HFF-Myc (cell line): ENCODE measurements at places on chromosomes 1 and 21.

- no peak for DNase-seq
Measured at GRCh38 chr1:194437135-194437534, 1250.7 kb upstream of the B3GALT2 start.

DNA sequence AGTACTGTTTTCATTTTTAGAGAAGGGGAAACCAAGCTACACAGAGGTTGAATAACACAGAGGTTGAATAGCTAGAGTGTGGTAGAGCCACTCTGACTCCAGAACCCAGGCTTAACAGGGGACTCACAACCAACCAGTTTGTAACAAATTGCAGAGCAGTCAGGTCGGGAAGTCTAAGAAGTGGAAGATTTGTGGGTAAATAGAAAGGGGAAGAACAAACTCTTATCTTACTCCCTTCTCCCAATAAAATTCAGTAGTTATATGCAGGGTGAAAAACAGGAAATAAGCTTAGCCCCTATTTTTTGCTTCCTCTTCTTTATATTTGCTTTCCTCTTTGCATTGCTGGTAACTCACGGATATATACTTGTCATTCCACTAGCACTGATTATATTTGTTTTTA is 23.2 kb downstream of the CDC42 start:
- DNase-seq = no peak

GRCh38 chr1:230153641-230154296 is 86.7 kb downstream of the GALNT2 start:
- no peak for DNase-seq

DNA sequence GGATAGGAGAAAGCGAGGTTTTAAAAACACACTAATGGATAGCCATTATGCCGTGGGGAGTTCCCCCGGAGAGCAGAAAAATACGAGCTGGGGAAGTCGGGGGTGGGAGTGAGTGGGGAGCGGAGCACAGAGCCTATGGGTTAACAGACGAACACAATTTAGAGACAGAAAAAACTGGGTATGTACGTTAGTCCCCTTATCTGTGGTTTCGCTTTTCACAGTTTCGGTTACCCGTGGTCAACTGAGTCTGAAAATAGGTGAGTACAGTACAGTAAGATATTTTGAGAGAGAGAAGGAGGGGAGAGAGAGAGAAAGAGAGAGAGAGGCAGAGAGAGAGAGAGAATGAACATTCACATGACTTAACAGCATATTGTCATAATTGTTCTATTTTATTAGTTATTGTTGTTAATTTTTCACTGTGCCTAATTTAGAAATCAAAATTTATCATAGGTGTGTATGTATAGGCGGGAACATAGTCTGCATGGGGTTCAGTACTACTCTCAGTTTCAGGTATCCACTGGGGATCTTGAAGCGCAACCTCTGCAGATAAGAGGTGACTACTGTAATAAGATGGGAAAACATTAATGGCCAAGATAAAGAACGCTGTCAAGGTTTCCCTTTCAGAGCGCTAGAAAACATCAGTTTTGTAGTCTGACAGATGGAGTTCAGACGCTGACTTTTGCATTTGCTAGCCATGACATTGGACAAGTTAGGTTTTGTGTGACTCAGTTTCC is 125.6 kb upstream of the LMO4 start:
- no peak for DNase-seq

GRCh38 chr21:44892536-44893277 is 19.2 kb upstream of the PTTG1IP start:
- DNase-seq = no peak

GRCh38 chr1:88194542-88194941 is 489.5 kb upstream of the PKN2 start:
- DNase-seq = no peak

GRCh38 chr1:197140121-197140520 is 6.3 kb downstream of the ASPM start:
- DNase-seq = no peak

GRCh38 chr1:161483361-161483760 is 21.9 kb upstream of the FCGR2A start:
- DNase-seq = no peak

- DNase-seq = no peak
Measured at GRCh38 chr1:79920960-79921669, 914.6 kb upstream of the ADGRL4 start.

- DNase-seq = no peak
Measured at GRCh38 chr1:32393136-32393535, 1.1 kb downstream of the BSDC1 start.

DNA sequence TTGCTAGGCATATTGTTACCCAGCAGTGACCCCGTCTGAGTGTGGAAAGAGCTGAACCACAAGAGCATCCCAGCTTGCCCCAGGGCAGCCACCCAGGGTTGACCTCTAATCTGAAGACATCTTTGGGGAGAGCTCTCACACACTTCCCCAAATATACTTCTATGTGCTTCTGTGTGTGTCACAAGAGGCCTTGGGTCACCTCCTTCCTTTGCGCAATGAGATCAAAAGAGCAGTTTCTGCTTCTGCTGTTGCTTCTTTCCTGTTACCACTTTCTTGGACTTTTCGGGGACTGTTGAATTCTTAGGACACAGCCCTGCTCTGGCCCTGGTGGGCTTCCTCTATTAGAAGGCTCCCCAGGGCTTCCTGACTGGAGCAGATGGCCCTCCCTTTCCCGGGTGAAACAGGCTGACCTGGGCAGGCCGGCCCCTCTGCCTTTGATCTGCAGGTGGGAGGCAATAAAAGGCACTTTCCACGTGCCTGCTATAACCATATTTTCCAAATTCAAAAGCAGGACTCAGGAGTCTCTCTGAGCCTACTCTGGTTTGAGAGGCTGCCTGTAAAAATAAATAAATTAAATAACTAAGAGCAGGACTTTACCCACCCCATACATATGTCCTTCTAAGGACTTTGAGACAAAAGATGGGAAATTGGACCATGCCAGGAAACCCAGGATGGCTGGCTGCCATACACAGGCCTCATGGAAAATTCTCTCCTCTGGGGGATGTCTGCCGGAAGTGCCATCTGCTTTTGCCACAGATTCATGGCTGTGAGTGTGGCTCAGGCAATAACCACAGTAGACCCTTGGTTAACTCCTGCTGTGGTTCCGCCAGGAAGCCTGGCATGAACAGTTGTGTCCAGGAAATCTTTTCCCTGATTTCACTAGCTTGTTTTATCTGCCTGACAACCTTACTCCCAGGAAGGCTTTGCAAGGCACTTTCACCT is 28.3 kb upstream of the RCSD1 start:
- no peak for DNase-seq

GRCh38 chr1:75985827-75986226 is 53.6 kb upstream of the ASB17 start:
- DNase-seq = no peak
